HS-27A (cell line): ENCODE measurements at places on chromosomes 5 and 9.

- no peak for DNase-seq
These were observed 19.3 kb upstream of the TOR2A start for GRCh38 chr9:127754099-127755060.

- no peak for DNase-seq
These were observed 3.5 kb downstream of the TENT4A start for GRCh38 chr5:6716629-6717149.

DNA sequence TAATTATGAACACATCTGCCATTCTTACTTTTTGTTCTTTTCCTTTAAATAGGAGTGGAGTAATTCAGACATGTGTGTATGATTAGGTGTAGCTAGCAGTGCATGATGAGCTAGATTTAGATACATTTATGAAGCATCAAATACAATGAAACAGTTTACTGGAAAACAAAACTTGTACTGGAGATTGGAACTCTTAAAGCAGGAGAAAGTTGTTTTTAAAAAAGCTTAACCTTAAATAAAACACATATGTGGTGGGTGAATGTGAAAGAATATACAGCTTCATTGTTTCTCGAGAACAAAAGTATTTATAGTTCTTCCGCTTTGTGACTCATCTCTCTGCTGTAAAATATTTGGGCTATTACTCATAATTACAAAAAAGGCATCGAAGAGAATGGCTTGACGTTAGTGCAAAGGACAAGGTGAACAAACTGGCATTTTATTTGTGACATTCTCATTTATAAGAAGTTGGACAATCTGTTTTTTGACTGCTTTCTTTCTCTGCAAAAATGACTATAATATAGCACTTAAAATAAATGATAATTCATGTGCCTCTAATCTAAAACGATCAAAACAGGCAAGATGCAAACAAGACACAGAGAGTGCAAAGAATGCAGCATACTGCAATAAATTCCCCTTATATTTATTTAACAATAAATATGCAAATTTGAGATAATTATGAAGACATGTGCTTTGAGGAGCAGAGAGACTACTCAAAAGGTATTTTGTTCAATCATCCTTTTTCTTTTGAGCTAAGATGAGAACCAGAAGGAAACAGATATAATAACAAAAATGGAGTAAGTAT, 478.8 kb downstream of the CETN3 start:
- peak; percentile 29 for DNase-seq

DNA sequence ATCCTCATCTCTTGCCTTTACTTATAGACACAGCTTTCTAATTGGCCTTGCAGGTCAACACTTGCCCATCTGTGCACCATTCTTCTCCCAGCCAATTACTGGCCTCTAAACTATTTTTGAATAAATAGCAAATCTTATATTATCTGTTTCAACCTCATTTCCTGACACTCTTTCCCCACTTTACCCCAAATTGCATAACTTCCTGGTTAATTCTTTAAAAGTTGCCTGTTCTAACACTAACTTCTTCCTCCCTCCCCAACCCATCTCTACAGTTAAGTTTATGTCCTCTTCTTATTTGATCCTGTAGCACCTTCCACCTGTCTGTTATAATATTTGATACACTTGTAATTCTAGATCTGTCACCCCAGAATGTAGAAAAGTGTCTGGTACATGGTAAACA, 372.1 kb downstream of the PDE4D start:
- no peak for DNase-seq

GRCh38 chr5:76546497-76547102, 76.6 kb downstream of the F2RL2 start:
- DNase-seq = no peak

- DNase-seq = no peak
These were observed 101.4 kb upstream of the TARS1 start for GRCh38 chr5:33339413-33339812.
